ENCODE measurements at places on chromosomes 3 and 15.

- no peak for DNase-seq
These were observed 125.6 kb upstream of the GMNC start for GRCh38 chr3:190988102-190988501.

GRCh38 chr3:4494895-4495264 is 1.7 kb downstream of the ITPR1 start:
- no peak for DNase-seq

DNA sequence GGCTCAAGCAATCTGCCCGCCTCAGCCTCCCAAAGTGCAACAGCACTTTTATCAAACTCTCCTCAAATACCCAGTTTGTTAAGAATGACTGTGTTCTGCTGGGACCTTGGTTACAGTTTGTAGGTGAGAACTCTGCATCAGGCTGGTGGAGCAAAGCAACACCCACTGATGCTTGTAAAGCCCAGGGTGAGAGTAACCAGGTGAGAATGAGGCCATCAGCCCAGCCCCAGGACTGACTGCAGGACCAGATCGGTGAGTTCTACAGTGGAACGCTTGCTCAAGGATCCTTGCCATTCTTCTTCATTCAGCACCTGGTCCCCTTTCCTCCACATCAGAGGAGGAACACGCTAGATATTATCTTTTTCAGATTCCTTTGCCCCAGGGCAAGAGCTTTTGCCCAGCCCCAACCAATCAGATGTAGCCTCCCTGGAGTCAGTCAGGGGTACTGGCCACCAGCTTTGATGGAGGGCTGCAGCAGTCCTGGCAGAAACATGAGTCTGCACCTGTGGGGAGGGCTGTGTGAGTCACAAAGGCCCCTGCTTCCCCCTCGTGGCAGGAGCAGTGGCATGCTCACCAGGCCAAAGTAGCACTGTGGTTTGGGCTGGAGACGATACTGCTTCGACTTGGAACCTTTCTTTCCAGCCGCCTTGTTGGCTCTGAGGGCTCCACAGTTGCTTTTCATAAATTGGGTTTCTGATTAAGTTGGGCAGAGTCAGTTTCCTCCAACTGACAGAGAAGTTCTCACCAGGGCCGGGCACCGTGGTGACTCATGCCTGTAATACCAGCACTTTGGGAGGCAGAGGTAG is 3.5 kb upstream of the SHISA5 start:
- DNase-seq: peak; percentile 72

DNA sequence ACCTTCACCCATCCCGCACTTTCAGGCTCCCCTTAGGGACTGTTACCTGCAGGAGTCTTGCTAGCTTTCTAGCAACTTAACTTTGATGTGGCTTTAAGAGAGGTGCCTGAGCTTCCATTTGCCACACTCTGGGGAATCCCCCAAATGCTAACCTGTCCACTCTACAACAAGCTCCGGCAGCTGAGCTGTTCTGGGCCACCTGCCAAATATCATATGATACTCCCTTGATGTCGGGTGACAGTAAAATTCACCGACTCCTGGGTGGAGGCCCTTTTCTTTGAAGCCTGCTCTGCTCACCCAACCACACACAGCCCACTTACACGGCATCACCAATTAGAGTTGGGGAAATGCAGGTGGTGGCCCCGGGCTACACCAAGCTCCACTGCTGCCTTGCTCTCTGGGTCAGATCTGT is 38.0 kb upstream of the XCR1 start:
- DNase-seq: no peak

DNA sequence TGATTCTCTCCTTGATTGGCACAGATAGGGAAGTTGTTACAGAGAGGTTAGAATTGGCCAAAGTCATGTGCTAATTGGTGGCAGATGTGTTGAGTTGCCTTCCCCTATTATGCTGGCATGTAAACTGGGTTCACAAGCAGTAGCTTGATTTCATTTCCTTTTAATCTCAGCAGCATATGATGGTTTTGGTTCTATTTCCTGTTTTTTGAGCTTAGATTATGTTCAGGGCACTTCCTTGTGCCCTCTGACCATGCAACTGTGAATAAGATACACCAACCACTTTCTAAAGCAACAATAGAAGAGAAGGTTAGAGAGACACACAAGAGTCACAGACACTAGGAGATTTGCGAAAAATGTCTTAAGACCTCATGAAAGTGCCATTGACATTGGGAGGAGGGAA is 16.5 kb downstream of the HPS3 start:
- peak; percentile 3 for DNase-seq

GRCh38 chr3:29083676-29084075 is 197.2 kb upstream of the RBMS3 start:
- DNase-seq: no peak

GRCh38 chr3:48214225-48214624 is 9.1 kb upstream of the CAMP start:
- no peak for DNase-seq

DNA sequence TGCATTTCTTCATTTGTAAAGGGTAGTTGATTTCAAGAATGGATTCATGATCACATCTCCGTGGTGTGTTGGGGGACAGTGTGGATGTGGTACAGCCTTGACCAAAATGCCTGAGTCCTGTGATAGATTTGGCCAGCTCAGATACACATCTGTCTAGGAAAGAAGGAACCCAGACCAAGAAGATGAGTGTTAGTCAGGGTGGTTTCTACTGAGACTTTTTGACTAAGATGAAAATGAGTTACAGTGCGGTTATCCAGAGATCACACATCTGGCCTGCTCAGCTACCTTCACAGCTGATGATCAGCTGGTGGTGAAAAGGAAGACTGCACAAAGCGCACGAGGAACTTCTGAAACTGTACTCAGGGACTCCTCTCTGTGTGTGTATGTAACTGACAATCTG is 68.0 kb downstream of the FNDC3B start:
- no peak for DNase-seq

- DNase-seq: no peak
These were observed 313.0 kb upstream of the COL8A1 start for GRCh38 chr3:99325402-99325801.

DNA sequence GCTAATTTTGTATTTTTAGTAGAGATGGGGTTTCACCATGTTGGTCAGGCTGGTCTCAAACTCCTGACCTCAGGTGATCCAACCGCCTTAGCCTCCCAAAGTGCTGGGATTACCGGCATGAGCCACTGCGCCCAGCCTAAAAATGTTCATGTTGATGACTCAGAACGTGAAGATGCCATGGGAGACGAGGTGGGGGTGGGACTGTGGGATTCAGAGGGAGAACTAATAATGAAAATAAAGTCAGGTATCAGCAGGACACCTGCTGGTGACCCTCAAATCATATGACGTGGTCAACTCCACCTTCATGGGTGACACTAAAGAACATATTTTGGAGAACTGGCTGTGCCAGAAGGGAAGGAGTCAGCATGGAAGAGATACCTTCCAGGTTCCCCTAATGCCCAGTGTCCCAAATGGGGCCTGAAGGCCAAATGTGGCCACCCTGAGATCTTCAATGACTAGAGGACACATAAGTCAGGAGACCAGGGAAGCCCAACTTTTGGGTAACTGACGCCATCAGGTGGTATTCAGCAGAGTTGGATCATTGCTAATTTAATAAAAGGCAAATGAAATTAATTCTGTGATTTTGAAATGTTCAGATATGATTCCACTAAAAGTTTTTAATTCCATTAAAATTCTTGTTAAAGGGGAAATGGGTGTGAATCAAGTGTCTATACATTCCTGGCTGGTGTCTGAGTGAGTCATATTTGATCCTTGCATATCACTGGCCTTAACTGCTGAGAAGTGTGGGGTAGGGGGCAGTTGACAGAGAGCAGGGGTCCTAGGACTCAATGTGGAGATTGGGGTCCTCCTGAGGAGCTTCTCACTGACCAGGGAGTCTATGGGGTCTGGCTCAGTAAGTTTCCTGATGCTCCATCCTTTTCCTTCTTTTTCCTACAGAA is 88.6 kb upstream of the GSK3B start:
- DNase-seq: peak; percentile 72

GRCh38 chr3:14757153-14757700 is 61.5 kb upstream of the FGD5 start:
- no peak for DNase-seq

DNA sequence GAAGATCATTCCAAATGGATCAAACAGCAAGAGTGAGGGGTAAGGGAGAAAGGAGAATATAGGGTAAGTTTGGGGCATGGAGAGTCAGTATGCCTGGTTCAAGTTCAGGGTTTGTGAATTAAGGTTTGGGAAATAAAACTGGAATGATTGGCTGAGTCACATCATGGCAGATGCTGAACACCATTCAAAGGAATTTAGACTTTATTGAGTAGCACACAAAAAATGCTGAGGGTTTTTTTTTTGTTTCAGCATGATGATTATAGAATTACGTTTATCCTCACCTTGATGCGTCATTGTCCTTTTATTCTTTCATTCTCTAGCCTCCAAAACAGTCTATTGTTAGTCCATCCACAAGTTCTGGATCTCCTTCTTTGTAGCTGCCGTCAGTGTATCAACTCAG is 220.0 kb upstream of the UMPS start:
- DNase-seq: peak; percentile 73

DNA sequence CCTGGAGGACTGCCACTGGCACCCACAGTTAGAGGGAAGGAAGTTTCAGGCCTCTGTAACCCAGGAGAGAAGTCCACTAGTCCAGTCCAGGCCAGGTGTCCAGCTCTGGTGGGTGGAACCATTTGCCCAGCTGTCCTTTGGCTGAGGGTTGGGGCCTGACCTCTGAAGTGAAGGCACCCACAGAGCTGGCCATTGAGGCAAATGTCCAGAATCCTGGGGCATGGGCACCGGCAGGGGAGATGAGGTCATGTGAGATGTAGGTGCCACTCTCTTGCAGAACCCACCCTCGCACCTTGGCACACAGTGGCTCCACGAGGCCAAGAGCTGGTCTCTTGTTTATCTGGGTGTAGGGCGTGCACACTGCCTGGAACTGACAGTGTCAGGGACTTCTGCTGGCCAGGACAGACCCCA is 162.8 kb downstream of the SMAD6 start:
- DNase-seq: no peak

DNA sequence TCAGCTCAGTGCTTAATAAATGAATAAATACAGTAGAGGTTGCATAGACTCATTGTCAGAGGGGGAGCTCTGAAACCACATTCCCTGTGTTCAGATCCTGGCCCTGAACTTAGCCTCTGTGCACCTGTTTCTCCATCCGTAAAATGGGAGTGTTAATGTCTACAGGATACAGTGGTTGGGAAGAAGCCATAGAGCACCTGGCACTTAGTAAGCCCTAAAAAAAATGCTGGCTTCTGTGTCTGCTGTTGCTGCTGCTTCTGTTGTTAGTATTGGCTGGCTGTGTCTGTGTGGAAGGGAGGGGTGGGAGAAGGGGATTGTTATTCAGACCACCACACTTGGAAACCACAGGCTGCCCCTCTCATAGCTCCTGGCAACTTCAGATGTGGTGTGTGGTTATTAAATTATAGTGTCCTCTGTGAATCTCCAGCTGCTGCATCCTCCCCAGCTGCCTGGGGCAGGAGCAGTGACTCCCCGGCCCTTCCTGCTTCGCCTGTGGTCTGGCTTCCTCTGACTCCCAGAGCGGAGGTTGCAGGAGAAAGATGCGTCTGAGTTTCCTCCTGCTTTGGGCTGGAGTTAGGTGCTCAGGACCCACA is 31.0 kb downstream of the FGD5 start:
- DNase-seq: no peak

DNA sequence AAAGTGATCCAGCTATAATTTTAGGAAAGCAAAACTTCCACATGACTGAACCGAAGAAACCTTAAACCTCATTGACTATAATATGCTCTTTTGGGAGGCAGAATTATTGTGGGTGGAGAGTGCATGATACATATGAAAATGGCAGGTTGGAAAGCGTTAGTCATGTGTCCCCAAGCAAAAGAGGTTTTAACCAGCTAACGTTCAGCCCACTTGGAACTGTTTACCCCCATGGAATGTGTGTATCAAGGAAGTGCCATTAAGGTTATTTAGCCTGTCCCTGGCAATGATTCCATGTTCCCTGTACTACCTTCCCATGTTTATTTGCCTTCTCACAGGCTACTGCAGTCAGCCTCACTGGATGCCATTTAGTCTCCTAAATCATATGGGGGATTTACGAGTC is 44.1 kb upstream of the LRRC58 start:
- DNase-seq: peak; percentile 58

- peak; percentile 55 for DNase-seq
These were observed 146.2 kb downstream of the KLF13 start for GRCh38 chr15:31472636-31473384.

- peak; percentile 65 for DNase-seq
These were observed 438.7 kb upstream of the C2CD4B start for GRCh38 chr15:62603742-62604141.

DNA sequence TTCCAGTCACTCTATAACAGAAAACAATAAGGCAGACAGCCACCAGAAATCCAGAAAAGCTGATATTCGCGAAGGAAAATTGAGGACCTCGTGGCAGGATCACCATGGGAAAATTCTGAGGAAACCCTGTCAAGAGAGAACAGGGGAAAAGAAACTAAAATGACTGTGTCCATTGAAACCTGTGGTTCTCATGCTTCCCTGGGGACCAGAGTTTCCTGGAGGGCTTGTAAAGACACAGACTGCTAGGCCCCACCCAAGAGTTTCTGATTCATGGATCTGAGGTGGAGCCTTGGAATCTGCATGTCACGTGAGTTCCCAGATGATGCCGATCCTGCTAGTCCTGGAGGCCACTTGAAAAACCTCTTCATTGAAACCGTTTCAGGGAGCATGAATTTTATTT is 420.5 kb downstream of the EPHB1 start:
- DNase-seq: no peak

- DNase-seq: peak; percentile 9
These were observed 9.8 kb upstream of the PLSCR1 start for GRCh38 chr3:146554151-146554760.

- peak; percentile 43 for DNase-seq
These were observed 112.3 kb downstream of the WDR76 start for GRCh38 chr15:43939070-43939469.

- no peak for DNase-seq
These were observed 3.0 kb downstream of the TEX264 start for GRCh38 chr3:51673802-51674654.

GRCh38 chr3:125163739-125164601 is 48.6 kb downstream of the SLC12A8 start:
- DNase-seq: peak; percentile 55

GRCh38 chr3:124837730-124838186 is 49.4 kb downstream of the ITGB5 start:
- peak; percentile 98 for DNase-seq
